ENCODE measurements at places on chromosomes 2 and 18. TPM values are rescaled to one million over a fixed set of nuclear protein-coding genes. Genes with fewer than 3 reads are reported as not detected.
A peak's percentile ranks its signal among the peaks of the same experiment; 100 is the strongest.

GRCh38 chr2:195009202-195009601 is 647.8 kb upstream of the SLC39A10 start:
- no peak for DNase-seq

DNA sequence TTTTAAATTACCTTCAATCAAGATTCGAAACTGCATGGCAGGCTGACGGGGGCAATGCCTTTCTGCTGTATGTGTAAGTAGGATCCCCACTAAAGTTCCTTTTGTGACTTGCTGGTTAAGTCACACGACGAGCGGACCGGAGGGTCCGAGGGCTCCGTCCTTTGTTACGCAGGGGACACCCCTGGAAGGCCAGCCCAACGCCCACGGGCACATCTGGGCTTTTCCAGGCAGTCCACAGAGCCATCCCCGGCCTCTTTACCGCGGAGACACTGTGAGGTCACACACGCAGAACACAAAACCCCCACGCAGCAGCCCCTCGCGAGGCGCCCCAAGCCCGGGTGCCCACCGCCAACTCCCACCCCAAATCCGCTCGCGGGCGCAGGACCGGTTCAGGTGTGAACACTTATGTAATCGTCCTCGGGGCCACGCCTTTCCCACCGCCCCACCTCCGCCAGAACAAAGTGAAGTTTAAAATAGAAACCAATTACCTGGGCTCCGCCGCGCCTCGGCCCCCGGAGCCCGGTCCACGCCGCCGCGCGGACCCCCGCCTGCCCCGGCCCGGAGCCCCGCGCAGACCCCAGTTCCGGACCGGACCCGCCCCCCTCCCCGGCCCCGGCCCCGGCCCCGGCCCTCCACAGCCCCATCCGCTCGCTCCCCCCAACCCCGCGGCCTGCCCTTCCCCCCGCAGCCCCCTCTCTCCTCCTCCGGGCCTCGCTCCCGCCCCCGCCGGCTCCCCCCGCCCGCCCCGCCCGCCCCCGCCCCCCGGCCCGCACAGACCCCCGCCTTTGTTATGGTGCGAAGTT is 4.2 kb downstream of the ZNF516 start:
- DNase-seq = no peak

- DNase-seq = no peak
Observed at GRCh38 chr2:64562148-64562784, 38.1 kb downstream of the AFTPH start.

DNA sequence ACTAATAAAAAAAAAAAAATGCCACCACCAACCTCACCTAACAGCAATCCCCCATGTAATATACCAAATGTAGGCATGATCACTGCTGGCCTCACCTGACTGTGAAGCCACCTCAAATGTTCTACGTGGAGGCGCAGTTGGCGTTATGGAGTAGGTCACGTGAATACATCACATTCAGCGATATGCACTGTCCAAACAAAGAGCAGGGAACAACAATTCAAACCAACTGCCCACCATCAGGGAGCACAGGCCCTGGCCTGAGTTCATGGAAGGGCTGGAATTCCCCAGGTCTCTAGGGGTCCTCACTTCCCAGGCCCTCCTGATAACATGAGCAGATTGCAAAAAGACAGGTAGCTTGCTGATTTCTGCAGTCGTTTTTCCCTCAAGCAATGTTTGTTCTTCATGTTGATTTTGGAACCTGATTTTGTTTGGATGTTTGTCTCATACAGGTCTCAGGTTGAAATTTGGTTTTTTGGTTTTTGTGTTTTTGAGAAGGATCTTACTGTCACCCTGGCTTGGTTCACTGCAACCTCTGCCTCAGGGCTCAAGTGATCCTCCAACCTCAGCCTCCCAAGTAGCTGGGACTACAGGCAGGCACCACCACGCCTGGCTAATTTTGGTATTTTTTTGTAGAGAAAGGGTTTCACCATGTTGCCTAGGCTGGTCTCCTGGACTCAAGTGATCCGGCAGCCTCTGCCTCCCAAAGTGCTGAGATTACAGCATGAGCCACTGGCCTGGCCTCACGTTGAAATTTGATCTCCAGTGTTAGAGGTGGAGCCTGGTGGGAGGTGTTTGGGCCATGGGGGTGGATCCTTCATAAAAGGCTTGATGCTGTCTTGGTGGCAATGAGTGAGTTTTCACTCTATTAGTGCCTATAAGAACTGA is 15.5 kb downstream of the TBC1D8 start:
- no peak for DNase-seq

DNA sequence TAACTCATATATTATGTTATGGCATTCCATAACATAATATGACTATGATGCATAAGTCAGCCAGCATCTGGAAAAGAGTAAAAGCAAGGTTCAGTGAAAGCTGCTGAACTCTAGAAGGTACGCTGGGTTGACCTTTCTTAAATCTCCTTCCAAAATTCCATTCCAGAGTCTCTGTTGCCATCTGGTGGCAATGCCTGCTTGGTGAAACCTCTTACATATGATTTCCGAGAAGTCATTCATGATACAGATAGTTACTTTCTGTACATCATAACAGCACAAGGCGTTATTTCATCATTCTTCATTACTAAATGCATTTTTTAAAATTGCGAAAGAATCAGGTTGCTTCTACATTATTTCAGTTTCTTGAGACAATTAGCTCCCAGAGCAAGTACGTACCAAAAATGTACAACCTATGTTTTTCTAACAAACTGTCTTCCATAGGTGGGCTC is 7.0 kb upstream of the EPG5 start:
- no peak for DNase-seq

- no peak for DNase-seq
Observed at GRCh38 chr18:26655525-26656430, 107.4 kb upstream of the KCTD1 start.

- DNase-seq = no peak
Observed at GRCh38 chr18:28574175-28574574, 397.2 kb upstream of the CDH2 start.

GRCh38 chr2:240431661-240432424 is 3.6 kb upstream of the GPC1 start:
- no peak for DNase-seq

- no peak for DNase-seq
Observed at GRCh38 chr2:138319616-138320015, 182.0 kb upstream of the SPOPL start.

DNA sequence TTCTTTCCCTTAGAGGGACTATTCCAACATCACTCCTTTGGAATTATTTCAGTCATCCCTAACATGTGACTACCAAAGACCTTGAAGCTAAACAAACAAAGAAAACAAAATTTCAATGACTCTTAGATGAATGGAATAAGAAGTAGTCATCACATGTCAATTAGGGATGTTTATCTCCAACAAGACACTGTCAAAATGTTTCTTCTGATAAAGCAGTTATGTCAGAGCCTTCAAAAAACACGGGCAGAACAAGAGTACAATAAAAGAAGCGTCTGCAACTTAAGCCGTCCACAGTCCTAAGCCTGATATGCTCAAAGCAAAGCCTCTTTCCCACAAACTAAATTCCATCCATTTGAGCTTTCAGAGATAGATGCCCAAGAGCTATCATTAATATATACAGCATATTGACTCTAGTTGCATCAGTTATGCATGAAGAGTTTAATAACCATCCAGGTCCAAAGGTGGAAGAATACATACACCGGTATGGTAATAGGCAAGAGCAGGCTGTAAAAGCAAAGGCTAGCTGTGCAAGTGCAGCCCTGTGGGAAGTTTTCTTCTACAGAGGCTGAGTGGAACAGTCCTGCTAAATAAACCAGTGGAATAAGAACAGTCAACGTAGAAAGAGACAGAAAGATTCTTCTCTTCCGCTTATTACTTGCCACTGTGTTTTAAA is 98.1 kb downstream of the ICA1L start:
- no peak for DNase-seq

- DNase-seq = no peak
Observed at GRCh38 chr2:47785986-47786385, 3.0 kb downstream of the MSH6 start.

DNA sequence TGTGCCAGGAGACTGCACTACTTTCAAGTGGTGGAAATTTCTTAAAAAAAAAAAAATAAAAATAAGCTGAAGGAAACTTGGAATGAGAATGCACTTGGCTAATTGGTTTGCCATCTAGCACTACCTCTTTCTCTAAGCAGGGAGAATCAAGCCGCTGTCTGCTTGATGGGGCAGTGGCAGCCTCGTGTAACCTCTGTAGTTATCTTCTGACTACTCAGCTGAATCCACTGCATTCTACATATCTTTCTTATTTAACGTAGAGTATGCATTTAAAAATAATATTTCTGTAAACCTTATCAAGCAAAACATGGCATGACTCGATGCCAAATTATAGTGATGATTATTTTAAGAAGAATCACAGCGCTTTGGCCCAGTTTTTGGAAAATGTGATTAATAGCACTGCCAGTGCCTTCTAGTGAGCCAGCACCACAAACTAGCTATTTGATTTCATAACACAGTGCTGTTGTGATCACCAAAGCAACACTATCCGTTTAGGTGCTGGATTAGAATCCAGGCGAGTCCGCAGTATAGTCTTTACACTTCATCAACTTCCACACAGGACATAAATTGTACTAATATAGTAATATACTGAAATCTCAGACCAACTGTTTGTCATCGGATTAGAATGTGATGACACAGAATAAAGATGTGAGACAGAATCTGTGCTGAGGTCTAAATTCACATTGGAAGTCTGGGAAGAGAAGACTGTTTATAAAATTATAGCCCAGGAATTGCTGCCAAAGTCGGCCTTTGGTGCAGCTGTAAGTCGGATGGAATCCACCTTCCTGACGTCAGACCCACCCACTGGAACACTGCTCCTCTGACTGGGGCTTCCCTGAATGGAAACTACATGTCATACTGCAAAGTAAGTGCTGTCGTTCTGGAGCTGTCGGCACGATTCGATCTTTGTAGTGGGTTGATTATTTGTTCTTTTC is 136.5 kb upstream of the ETAA1 start:
- DNase-seq = peak; percentile 100

DNA sequence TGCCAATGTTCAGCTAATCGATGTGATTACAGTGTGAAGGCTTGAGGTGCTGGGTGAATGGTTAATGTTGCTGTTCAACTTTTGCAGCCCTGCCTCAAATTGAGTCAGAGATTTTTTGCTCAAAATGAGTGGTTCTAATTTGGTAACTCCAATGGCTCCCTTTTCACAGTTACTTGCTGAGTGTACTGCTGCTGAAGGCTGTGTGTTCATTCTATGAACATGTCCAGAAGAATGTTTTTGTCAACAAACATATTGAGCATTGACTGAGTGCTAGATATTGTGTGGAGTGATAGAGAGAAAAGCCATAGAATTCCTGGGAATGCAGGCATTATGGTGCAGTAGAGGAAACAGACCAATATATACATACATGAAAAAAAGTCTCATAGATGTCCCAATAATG is 39.0 kb upstream of the TCF4 start:
- no peak for DNase-seq

Gene CRYGD
- polyA plus RNA-seq = not detected

Gene KLHL41
- 0.17 TPM for polyA plus RNA-seq

Gene CCDC85A
- polyA plus RNA-seq = 3.1 TPM

Gene DTNA
- polyA plus RNA-seq = 5.5 TPM

Data from BJ (cell line).